ENCODE measurements at places on chromosomes 11 and 22.

GRCh38 chr11:38553148-38553547 lies 1955.1 kb upstream of the RAG2 start:
- DNase-seq, result no peak

DNA sequence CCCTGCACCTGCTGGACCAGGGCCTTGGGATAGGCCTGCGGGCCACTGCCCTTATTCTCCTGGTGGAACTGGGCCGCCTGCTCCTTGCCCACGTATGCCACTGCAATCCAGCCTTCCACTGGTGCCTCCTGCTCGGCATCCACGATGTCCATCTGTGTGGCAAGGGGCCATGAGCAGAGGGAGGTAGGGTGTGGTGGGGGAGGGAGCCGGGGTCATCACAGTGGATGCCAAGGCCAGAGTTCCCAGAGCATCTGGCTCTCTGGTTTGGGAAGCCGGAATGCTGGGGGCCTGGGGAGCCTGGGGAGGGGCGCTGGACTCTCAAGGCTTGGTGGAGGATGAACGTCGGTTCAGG lies 627 bp downstream of the RNF215 start:
- DNase-seq, result no peak

- DNase-seq, result peak; percentile 33
Observed at GRCh38 chr22:37674951-37675929, at the start of gene LGALS1. LGALS1 (plus strand) TSS chr22:37675636; CDS start chr22:37675703, 67 bp downstream.

DNA sequence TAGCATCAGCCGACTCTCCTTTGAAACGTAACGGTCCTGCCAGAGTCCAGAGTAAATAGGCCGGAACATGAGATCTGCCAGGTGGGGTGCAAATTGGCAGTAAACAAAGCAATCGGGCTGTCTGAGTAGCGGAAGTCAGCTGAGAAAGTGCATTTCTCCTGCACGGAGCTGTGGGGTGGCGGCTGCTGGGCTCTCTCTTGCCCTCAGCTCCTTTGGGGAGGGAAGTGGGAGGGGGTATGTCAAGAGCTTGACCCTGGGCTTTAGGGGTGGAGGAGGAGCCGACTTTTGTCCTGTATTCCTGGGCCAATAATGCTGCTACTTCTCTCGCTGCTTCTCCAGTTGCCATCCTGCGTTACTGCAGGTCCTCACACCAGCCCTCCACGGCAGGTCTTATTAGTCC lies 11.6 kb downstream of the GRIK4 start:
- peak; percentile 26 for DNase-seq

GRCh38 chr11:8287297-8287696 lies 23.6 kb upstream of the LMO1 start:
- no peak for DNase-seq

GRCh38 chr11:88814076-88814475 lies 251.7 kb downstream of the GRM5 start:
- no peak for DNase-seq

GRCh38 chr22:31363885-31364465 lies 17.8 kb upstream of the PATZ1 start:
- no peak for DNase-seq

- no peak for DNase-seq
Observed at GRCh38 chr11:75968021-75968625, 153.1 kb downstream of the UVRAG start.

GRCh38 chr11:123588117-123588863 lies 66.1 kb downstream of the SCN3B start:
- no peak for DNase-seq

DNA sequence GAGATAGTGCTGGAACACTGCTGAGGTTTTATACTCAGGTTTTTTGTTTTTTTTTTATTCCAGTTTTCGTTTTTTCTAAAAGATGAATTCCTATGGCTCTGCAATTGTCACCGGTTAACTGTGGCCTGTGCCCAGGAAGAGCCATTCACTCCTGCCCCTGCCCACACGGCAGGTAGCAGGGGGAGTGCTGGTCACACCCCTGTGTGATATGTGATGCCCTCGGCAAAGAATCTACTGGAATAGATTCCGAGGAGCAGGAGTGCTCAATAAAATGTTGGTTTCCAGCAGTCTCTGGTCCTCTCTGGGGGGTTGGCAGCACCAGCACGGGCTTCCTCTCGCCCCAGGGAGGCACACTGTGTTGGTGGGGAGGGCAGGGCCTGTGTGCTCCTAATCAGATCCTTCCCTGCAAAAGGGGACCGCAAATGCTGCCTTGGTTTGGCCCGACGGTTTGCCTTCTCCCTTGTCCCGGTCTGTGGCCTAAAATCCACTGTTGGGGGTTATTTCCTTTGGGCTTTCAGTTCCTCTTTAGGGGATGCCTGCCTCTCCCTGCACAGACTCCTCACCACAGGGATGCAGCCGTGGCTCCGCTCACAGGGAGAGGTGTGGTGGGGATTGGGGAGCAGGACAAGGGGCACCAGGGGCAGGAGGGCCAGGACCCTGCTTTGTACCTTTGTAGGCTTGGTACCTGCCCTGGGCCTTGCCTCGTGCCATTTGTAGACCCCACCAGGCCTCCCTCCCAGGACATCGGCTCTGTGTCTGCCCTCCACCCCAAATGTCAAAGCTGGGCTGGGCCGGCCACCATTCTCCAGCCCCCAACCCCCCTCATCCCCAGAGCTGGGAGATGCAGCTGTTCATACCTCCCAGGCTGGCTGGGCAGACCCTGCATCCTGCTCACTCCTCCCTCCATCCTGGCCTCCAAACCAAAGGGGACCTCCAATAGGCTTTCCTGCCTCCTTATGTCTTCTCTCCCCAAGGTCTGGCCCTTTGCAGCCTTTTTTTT lies 13.5 kb downstream of the MCAT start:
- DNase-seq, result no peak

DNA sequence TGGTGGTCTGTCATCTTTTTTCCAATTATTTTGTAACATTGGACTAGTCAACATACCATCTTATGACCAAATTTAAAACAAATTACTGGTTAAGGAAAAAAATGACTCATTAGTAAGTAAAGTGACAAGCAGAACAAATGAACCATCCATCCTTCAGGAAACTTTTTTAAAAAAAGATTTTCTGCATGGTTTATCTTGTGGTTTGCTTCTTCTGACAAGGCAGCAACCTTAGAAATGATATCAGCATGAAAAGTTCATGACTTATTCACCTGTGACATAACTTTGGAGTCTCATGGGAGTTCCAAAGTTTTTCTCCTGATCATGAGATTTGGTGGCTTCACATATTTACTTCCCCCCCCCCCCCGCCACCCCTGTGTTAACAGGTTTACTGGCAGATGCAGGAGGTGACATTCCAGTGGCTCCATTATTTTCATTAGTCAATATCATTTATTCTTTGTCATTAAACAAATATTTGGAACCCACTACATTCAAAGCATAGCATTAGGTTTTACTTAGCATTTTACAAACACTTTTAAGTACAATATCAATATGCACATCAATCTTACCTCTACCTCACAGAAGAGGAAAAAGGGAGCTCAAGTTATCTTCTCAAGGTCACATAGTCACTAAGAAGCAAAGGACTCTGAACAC lies 40.7 kb downstream of the DCUN1D5 start:
- DNase-seq, result no peak

- DNase-seq, result no peak
Observed at GRCh38 chr11:74849525-74850391, 99.1 kb downstream of the XRRA1 start.

- no peak for DNase-seq
Observed at GRCh38 chr11:5151713-5152153, 2.8 kb downstream of the OR52A1 start.

Measured in NCI-H2107 (cell line).